NCI-H146 (cell line): ENCODE measurements at places on chromosomes 7 and 10.

GRCh38 chr10:12614177-12614995 lies 265.0 kb downstream of the CAMK1D start:
- peak; percentile 92 for DNase-seq

DNA sequence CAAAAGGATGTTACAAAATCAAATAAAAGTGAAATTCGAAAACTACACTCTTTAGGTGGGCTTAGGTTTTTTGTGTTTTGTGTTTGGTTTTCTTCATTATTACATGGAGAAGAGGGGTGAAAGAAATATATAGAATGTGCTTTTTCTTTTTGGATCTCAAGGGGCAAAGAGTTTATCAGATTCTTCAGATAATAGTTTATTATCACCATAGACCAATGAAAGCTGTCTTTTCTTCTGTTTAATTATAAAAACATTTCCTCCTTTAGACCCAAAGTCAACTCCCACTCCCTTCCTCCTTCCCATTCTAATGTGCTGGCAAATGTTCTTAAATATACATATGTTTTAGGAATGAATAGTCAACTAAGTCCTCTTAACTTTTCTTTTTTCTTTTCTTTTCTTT lies 167.6 kb downstream of the AKR1D1 start:
- no peak for DNase-seq

DNA sequence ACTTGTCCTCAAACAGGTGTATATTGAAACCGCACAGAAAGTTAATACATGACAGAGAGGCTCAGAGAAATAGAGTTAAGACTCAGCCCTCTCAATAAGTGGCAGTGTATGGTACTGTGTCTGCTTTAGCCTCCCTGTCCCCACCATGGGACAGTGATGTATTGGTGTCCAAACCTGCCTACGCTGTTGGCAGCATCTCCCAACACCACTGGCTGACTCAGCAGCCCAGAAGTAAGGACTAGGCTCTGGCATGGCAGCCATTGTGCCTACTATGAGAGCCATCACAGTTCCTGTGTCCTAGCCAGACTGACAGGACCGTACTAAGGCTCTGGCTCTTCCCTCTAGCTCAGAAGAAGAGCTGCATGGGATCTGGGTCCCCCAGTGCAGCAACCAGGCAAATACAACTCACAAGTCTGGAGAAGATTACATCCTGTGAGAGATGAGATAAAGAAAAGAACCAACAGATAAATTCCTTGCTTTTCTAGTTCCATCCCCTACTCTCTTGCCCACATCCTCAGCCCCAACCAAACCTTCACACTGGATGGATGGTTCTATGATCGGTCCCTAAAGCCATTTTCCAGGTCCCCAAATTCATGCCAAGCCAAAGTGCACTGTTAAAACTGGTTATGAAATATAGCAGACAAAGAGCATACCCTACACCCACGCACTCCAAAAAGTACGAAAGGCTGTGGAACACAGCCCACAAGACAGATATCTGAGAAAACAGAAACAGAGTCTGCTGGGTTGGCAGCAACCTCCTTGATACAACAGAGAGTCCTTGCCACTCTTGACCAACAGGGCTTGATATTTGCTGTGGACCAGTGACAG lies 44.1 kb upstream of the DMTF1 start:
- no peak for DNase-seq

- DNase-seq, result no peak
Measured at GRCh38 chr7:137975221-137975620, 26.7 kb downstream of the CREB3L2 start.

- DNase-seq, result no peak
Measured at GRCh38 chr10:4004990-4005389, 220.0 kb upstream of the KLF6 start.

DNA sequence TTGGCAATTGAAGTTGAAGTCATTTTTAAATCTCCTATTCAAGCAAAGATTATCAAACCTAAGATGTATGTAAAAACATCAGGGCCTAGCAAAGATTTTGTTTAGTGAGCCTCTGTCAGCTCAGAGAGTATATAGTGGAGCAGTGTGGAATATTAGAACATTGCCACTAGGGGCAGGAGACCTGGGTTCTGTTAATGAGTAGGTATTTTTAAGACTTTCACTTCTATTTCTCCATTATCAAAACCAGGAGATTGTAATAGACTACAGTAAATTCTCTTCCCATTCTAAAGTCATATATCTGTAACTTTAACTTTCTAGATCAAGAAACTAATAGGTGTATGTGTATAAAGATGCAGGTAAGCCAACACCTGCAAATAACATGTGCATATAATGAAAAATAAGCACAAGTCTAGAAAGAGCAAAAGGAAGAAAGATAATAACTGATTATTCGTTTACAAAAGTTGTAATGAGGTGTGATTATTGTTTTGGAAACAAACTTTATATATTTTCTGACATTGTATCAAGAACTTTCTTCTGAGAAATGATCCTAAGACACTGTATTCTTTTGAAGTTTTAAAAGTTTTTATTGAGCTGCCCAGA lies 64.4 kb downstream of the KCND2 start:
- DNase-seq, result no peak

GRCh38 chr7:93811198-93811597 lies 79.4 kb downstream of the TFPI2 start:
- no peak for DNase-seq

DNA sequence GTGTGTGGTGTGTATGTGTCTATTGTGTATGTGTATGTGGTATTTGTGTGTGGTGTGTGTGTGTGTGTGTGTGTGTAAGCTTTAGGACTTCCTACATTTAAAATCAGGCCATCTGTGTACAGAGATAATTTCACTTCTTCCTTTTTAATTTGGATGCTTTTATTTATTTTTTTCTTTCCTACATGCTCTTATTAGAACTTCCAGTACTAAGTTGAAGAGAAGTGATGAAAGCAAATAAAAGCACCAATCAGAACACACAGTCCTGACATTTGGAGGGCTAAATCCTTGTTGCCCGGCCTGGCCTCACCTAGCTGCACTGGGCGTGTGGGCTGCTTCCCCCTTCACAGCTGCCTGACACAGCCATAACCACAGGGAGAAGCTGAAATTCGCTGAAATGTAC lies 3.8 kb upstream of the MRC1 start:
- no peak for DNase-seq

GRCh38 chr10:58322072-58322834 lies 12.6 kb upstream of the UBE2D1 start:
- no peak for DNase-seq

DNA sequence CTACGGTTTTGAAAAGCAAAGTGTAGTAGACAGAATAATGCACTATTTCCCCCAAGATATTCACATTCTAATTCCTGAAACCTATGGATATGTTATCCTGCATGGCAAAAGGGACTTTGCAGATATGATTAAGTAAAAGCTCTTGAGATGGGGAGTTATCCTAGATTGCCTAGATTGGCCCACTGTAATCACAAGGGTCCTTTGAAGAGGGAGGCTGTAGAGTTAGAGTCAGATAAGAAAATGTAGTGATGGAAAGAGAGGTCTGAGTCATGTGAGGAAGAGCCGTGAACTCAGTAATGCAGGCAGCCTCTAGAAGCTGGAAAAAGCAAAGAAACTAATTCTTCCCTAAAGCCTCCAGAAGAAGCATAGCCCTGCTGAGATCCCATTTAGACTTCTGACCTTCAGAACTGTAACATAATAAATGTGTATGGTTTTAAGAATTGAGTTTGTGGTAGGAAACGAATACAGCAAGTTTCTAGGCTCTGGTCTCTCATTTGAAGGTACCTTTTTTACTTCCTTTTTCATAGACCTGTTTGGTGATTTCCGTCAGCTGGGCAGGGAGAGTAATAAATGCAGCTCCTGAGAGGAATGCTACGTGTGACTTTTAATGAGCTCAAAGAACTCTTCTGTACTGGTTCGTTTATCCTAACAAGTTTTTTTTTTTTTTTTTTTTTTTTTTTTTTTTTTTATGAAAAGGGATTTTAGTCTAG lies 41.9 kb upstream of the NXPH1 start:
- DNase-seq, result no peak

GRCh38 chr10:116073001-116073400 lies 200.0 kb downstream of the GFRA1 start:
- no peak for DNase-seq

DNA sequence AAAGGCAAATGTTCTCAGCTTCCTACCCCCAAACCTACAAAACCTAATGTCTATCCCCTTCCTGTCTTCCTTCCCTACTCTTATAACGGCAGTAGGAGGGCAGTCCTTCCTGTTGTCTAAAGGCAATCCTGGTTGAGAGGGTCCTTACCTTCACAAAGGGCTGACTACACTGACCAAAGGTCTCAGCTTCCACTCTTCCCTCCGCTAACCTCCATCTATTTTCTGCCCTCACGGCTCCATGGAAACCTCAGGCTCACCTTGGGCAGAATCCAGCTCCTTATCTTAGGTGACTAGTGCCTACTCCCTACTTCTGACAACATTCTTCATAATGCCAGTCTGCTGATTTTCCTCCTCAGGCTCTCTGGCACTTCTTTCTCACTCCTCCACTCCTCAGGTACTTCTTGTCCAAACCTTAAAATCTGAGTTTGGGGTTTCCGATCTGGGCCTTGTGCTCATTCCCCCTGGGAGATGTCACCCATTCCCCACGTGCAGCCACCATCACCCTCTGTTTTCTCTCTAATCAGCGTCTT lies 542 bp downstream of the FBXL13 start:
- peak; percentile 12 for DNase-seq

GRCh38 chr10:92164036-92164696 lies 126.7 kb downstream of the CPEB3 start:
- DNase-seq, result no peak

DNA sequence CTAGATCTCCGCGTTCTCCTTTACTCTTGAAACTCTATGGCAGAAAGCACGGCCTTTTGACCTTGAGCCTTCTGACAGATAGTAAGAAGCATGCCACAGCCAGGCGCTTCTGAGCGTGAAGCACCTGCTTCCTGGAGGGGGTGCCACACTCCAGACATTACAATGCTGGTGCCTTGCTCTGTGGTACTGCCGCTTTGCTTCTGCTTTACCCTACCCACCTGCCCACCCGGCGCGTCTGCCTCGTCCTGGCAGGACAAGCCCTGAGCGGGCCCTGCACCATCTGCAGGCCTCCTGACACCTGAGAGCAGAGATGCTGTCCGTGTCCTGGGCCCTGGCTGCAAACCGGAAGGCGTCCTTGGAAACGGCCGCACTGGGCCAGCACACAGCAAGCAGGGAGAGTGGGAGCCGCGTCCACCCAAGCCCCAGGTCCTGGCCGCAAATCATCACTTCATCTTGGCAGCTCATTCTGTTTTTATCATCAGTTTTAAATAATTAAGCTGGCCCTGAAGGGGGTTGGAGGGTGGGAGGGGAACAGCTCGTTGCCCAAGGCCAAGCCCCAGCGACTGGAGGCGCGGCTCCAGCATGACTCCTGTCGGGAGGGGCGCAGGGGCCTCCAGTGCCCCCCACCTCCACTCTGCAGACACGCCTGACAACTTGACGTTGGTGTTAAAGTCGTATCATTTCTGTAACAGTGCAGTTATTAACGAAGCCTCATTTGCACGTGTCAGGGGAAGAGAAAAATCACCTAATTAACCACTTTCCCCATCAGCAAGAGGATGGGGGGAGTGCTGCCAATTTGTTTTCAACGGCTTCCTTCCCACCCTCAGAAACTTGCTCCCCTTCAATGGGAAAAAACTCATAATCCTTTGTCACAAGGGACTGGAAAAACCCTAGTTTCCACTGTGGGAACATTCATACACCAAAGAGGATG lies 132.2 kb downstream of the MAD1L1 start:
- DNase-seq, result no peak

GRCh38 chr7:37096341-37096740 lies 352.3 kb downstream of the ELMO1 start:
- no peak for DNase-seq

DNA sequence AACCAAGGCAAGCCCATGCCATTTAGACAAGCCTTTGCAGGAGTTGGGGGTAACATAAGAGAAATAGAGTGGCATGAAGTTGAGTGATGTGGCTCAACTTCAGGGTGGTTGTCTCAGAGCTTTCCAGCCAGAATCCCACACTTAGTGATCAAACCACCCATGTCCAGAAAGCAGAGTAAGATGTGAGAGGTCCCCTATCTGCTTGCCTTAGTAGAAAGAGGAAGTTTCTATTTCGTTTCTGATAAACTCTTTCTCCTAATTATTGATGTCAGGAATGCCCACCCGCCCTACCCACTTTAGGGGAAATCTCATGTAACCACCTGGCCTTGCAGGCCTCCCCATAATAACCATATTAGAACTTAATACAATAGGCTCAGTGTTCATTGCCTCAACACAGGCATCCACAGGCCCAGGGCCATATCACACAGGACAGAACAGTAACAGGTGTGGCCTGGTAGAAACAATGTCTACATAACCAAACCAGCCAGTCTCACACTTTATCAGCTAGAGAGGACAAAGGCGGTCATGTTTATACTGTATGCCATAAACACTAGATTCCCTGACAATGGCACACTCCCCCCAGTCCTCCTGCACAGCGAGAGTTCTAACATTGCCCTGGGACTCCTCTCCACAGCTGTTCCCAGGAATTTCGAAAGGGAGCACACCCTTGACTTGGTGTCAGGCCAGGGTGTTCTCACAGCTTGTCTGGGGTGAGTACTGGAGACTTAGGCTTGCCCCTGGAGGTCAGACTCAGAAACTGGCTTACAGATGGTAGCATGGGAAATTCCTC lies 364.4 kb downstream of the CXCL12 start:
- DNase-seq, result no peak

GRCh38 chr7:95199779-95200558 lies 124.4 kb downstream of the PON1 start:
- DNase-seq, result peak; percentile 59

DNA sequence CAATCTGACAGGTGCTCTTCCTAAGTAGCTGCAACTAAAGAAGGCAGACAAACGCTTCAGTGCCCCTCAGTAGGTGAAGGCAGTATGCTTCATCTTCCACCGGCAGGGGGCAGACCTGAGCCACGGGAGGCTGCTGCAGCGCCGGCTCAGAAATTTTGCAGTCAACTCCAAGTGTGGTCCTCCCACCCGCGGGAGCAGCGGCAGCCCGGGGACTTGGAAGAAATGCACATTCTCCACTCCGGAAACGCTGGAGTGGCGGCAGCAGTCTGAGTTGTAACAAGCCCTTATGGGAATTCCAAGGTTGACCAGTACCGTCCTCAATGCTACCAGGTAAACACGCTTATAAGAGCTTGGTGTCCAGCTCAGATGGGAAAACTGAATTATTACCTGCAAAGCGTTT lies 3.4 kb downstream of the IGFBP3 start:
- DNase-seq, result peak; percentile 51

- no peak for DNase-seq
Measured at GRCh38 chr7:323410-323809, 33.4 kb downstream of the FOXL3 start.

- DNase-seq, result no peak
Measured at GRCh38 chr10:50874723-50875122, 10.7 kb downstream of the A1CF start.

- no peak for DNase-seq
Measured at GRCh38 chr10:75978213-75978612, 546.8 kb downstream of the LRMDA start.

- no peak for DNase-seq
Measured at GRCh38 chr10:103490986-103491314, 2.6 kb upstream of the NEURL1 start.

GRCh38 chr7:1142051-1142635 lies 17.9 kb downstream of the ZFAND2A start:
- no peak for DNase-seq

DNA sequence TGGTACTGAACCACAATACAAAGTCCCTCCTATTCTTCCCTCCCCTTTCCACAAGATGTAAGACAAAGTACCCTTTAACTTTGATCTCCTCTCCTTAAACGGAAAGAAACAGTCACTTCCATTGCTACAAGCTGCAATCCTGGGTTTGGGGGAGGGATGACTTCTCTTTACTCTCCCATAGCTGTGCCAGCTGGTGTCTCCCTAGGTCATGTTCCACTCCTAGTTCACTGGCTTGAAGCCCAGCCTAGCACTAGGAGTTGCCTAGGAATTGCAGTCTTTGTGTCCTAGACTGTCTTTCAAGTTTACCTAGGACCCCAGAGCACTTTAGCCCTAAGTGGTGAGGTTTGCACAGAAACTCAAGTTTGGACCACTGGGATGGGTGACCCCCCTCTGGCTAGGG lies 311.1 kb downstream of the HPSE2 start:
- DNase-seq, result no peak
